Kidney epithelial cell (primary cell): ENCODE measurements at places on chromosomes 16 and 17.

GRCh38 chr17:7018331-7018964, 4.4 kb upstream of the BCL6B start:
- DNase-seq = no peak

DNA sequence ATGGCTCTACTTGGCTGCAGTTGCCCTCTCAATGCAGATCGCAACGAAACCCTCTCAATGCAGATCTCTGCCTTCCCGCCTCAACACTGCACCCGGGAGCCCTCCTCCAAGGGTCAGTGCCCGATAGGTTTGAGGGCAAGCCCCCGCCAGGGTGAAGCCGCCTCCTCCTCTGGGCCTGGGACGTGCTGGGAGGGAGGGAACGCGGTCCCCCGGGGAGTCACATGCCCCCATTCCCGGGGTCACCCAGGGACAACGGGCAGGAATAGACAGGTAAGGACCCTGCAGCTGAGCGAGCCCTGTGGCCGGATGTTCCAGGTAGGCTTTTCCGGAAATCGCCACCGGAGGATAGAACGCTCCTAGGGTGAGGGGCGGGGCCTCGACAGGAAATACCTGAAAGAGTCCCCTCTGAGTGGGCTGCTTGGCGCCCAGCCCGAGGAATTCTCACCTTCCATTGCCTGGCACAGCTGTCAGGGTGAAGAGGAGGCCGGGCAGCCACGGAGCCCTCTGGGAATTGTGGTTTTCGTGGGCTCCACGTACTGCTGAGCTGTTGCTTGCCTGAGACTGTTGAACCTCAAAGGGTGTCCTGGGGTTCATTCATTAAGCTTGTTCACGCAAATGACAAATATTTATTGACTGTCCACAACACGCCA, 12.8 kb downstream of the ZNF174 start:
- no peak for DNase-seq

DNA sequence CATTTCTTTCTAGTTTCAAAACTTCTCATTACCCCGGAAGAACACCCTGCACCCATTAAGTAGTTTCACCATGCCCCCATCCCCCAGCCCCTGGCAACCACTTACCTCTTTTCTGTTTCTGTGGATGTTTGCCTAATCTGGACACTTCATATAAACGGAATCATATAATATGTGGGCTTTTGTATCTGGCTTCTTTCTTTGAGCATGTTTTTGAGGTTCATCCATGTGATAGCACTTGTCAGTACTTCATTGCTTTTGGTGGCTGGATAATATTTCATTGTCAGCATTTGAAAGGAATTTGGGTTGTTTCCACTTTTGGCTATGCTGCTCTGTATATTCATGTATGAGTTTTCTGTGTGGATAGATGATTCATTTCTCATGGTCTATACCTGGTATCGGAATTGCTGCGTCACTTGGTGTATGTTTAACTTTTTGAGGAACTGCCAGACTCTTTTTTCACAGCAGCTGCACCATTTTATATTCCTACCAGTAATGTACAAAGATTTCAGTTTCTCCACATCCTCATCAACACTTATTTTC, 30.0 kb upstream of the SLC5A10 start:
- DNase-seq = peak; percentile 31

DNA sequence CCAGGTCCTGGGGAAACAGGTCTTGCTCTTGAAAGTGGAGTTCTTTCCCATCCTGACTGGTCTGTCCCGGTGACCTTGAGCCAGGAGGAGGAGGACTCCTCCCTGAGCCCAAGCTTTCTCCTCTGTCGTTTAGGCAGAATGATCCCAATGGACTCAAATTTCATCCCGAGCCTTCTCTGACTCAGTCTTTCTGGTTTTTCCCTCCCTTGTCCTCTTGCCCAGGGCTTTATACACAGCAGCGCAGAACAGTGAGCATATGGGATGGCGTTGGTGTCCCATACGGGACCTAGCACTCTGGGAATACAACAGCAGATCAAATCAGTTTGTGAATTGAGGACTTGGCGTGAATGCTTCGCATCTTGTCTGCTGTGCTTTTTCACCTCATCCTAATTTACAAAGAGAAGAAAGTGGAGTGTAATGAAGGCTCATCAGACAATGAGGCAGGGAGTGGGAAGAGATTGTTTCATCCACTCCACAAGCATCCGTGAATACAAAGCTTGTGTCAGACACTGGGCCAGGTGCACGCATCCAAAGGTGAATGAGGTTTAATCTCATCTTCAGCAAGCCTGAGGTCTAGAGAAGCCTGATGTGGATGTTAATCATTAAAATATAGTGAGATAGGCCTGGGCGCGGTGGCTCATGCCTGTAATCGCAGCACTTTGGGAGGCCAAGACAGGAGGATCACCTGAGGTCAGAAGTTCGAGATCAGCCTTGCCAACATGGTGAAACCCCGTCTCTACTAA, 1.1 kb upstream of the XYLT1 start:
- no peak for DNase-seq

DNA sequence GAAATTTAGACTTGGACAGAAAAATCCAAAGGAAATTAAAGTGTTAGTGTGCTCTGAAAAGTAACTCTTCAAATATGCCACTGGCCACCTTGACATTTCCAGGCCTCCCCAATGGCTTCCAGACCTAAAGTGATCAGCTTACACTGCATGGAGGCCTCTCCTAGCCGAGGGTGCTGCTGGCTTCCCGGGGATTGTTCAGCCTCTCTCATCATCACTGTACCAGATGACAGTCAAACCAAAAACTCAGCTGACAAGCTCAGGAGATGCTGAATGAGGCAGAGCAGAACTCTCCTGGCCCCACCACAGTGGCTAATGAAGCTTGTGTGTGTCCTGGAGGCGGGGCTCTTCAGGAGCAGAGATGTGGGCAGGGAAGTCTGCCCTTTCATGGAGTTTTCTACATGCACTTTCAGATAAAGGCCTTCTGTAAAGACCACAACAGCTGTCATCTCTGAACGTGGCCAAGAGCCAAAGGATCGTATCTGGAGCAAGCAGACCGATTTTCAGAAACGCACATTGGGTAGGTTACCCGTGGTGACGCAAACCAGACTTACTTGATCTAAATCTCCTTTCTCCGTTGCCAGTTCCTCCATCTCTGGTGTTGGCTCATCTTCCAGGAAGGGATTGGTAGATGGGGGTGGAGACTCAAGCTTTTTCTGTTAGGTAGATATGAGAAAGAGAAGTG, 113.3 kb downstream of the VPS53 start:
- no peak for DNase-seq

- no peak for DNase-seq
These were observed 725 bp downstream of the NT5C3B start for GRCh38 chr17:41835214-41835799.

GRCh38 chr16:20851601-20852000, 45.3 kb downstream of the REXO5 start:
- peak; percentile 50 for DNase-seq

DNA sequence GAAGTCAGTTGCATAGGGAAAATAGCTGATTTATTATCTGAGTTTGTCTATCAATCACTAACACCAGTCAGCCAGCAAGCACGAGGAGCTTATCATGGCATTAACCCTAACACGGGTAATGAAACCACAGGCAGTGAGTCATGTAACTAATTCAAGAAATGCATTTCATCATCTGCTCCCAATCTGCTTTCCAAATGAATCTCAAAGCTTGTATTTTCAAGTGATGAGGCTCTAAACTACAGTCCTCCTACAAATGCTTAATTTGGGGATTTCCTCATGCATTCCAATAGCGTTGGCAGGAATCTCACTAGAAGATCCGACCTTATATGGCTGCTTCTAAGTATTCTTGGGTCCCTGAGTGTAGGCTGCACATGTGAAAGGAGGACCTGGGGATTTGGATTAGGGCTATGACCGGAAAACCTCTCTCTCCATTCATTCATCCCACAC, 118.4 kb upstream of the HSBP1 start:
- DNase-seq = peak; percentile 98

DNA sequence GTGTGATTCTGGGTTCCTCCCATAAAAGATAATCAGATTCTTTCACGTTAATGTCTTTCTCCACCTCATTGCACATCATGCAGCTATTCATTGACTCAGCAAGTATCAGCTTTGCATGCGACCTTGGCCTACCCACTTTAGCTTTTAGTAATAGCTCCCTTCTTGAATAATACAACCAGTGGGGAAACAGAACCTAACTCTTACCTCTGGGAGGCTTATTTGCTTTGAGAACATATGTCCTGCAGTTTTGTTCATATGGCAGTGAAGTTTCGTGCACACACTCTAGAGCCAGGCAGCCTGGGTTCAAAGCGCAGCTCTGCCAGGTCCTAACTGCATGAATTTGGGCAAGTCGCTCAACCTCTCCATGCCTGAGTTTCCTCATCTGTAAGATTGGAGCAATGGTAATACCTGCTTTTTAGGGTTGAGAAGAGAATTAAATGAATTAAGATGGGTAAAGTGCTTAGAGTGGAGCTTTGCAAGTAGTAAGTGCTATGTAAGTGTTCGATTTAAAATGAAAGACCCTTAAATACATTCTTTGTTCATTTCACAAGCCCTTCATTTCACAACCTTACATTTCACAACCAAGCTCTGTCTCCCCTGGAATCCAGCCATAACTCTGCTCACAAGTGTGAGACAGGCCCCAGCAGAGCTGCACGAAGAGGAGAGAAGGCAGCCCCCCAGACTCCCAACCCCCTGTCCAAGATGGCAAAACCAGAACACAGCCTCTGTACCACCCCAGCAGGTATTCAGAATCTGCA, 29.3 kb downstream of the MAPT start:
- DNase-seq = no peak

GRCh38 chr17:42221886-42222745, 27.8 kb upstream of the GHDC start:
- no peak for DNase-seq

DNA sequence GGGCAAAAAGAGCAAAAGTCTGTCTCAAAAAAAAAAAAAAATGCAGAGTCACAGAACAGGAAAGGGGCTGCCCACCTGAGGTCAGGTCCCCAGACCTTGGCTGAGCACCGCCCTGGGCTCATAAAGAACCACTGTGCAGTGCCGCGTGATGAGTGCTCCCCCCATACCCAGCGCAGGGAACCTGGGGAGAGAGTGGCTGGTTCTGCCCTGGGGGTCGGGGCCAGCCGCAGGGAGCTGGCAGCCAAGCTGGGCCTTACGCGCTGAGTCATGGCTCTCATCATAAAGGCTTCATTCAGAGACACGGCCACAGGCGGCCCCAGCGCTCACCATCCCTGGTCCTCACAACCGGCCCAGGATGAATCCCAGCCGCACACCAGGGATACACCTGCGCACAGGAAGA, 80.7 kb downstream of the RAB11FIP4 start:
- no peak for DNase-seq

DNA sequence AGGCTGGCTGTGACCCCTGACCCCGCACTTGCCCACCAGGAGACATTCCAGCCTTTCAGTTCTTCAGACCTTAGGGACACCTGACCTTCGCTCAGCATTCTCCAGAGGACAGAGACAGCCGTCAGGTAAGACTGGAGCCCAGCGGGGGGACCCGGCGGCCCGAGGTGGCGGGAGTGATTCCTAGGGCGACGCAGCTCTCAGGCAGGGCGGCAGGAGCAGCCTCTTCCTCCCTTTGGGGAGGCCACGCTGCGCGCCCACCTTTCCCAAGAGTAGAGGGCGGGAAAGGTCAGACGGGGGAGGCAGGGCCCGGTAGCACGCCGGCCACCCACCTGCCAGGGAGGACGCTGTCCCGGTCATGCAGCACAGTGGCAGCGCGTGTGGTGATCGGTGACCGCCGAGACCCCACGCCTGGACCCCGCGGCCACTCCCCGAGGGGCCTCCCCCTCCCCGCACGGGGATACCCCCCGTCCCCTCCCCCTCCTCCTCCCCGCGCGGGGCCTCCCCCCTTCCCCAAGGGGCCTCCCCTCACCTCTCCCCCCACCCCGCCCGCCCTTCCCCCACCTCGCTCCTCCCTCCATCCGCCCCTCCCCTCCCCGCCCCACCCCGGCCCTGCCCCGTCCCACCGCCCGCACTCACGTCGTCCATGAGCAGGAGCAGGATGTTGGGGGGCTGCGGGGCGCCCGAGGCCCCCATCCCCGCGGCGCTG, 472 bp downstream of the GALNS start:
- no peak for DNase-seq

GRCh38 chr16:4911970-4912386, 25.0 kb downstream of the PPL start:
- no peak for DNase-seq

GRCh38 chr17:19345486-19346350, 16.8 kb downstream of the B9D1 start:
- no peak for DNase-seq

- no peak for DNase-seq
These were observed 6.2 kb upstream of the ABCA8 start for GRCh38 chr17:68961214-68961882.

DNA sequence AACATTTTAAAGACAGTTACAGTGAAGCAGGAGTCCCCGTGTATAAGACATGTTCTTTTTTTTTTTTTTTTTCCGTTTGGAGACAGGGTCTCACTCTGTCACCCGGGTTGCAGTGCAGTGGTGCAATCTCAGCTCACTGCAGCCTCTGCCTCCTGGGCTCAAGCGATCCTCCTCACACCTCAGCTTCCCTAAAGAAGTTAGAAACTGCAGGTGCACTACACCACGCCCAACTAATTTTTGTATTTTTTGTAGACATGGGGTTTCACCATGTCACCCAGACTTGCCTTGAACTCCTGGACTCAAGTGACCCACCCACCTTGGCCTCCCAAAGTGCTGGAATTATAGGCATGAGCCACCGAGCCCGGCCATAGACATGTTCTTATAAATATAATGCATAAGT, 3.0 kb downstream of the EVI2B start:
- no peak for DNase-seq

GRCh38 chr17:45077643-45078042, 16.5 kb downstream of the NMT1 start:
- DNase-seq = no peak

GRCh38 chr16:16861546-16861945, 482.6 kb downstream of the NPIPA7 start:
- DNase-seq = no peak

- DNase-seq = no peak
These were observed 35.6 kb upstream of the GAS7 start for GRCh38 chr17:10234033-10234432.

- DNase-seq = no peak
These were observed 56.5 kb downstream of the KSR1 start for GRCh38 chr17:27512511-27513346.

- no peak for DNase-seq
These were observed 14.0 kb downstream of the VPS53 start for GRCh38 chr17:700504-701094.

- DNase-seq = no peak
These were observed 15.4 kb downstream of the ABCA10 start for GRCh38 chr17:69213059-69213813.

- no peak for DNase-seq
These were observed 31.7 kb downstream of the MBTD1 start for GRCh38 chr17:51228161-51228560.
